ENCODE measurements at places on chromosomes 11 and 22. TPM values are rescaled to one million over a fixed set of nuclear protein-coding genes. Genes with fewer than 3 reads are reported as not detected.

GRCh38 chr11:19389787-19390303, 149.1 kb upstream of the E2F8 start:
- no peak overlapping the region for H3K27ac ChIP-seq
- peak; percentile 32 for DNase-seq

- peak; percentile 39 for DNase-seq
- no peaks in the 10 kb centered on the region for H3K4me1 ChIP-seq
- H3K36me3 ChIP-seq, result no peaks in the 10 kb centered on the region
- no peaks in the 10 kb centered on the region for H3K27me3 ChIP-seq
These were observed 16.1 kb downstream of the MS4A6E start for GRCh38 chr11:60343094-60343704.

DNA sequence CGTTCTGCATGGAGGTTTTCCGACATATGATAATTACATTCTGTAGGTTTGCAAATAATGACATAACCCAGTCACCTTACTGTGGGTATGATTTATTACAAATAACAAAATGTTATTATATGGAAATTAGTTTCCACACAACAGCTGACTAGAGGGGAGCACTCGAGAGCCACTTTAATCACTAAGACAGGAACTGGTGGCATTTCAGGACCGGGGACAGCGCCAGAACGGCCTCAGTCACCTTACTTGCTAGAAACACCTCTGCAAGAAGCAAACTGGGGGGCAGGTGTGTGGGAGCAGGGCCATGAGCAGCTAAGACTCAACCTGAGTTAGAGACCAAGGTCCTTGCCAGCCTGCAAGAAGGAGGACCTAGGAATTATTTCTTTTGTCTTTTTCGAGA, 199.9 kb downstream of the DSCAML1 start:
- H3K27me3 ChIP-seq, result no peaks in the 10 kb centered on the region
- no peaks in the 10 kb centered on the region for H3K36me3 ChIP-seq
- H3K27ac ChIP-seq, result no peak overlapping the region
- peak; percentile 22 for DNase-seq
- no peaks in the 10 kb centered on the region for H3K4me1 ChIP-seq

DNA sequence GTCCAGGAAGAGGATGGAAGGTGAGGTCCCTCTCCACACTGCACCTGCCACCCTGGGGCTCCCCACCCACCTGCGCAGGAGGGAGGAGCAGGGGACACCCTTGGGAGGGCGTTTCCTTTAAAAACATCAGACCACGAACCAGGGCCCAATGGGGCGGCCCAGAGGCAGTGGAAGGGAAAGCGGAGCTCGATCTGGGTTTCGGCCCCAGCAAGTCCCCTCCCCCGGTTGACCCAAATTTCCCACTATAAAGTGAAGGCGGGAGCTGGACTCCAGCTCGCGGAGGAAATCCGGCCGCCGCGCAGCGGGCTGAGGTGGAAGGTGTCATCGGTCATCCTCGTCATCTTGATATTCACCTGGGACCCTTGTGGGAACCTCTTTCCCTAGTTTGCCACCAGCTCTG, 99.3 kb downstream of the WNT7B start:
- peak; percentile 11 for DNase-seq
- H3K27me3 ChIP-seq, result no peaks in the 10 kb centered on the region
- H3K4me3 ChIP-seq, result no peak overlapping the region
- H3K27ac ChIP-seq, result no peak overlapping the region

DNA sequence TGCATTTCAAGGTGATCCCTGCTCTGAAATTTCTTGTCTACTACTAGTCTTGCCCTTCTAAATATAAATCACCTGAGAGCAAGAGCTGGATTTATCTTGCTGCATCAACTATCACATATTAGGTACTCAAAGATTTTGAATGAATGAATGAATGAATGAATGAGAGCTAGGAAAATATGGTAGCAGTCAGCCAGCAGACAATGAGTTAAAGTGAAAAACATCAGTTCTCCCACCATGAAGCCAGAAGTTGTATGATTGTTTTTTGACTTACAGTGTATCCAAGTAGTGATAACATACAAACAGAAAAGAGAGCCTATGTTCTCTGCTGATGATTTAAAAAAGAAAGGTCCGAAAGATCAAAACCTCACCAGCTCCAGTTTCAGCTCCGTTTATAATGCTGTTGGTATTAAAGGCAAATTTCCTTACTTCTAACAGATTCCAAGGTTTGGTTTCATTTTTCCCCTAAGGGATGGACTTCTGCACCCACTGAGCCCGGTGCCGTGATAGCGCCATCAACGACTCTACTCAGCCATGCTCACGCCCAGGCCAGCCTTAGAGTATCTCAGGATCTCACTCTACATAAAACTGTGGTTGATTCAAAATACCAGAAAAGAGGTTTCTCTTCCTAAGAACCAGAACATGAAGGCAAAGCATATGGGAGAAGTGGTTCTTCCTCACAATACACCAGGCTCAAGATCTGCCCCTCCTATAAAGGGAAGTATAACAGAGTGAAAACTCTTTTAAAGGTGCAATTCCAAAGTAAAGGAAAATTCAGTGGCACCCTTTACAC, 92.0 kb downstream of the SGSM3 start:
- no peaks in the 10 kb centered on the region for H3K27me3 ChIP-seq
- H3K27ac ChIP-seq, result no peak overlapping the region
- H3K4me1 ChIP-seq, result peaks cover 8% of the 10 kb centered on the region
- no peak overlapping the region for H3K4me3 ChIP-seq
- no peaks in the 10 kb centered on the region for H3K36me3 ChIP-seq

GRCh38 chr22:43434928-43435311, 23.1 kb downstream of the MPPED1 start:
- no peak overlapping the region for H3K4me3 ChIP-seq
- H3K27ac ChIP-seq, result no peak overlapping the region
- no peaks in the 10 kb centered on the region for H3K27me3 ChIP-seq
- no peaks in the 10 kb centered on the region for H3K4me1 ChIP-seq

Gene MS4A1
- 0.43 TPM for total RNA-seq

Gene CALCB
- 1.2 TPM for total RNA-seq

Gene SLCO2B1
- total RNA-seq, result 46.2 TPM

Data from testis (tissue), 5 donors.